ENCODE measurements at places on chromosomes 6 and 20.

GRCh38 chr20:36792422-36792821 is 18.9 kb upstream of the DSN1 start:
- peak; percentile 38 for DNase-seq

- no peak for DNase-seq
Measured at GRCh38 chr6:16539086-16539931, 222.0 kb downstream of the ATXN1 start.

GRCh38 chr20:15328084-15328483 is 990.7 kb upstream of the FLRT3 start:
- no peak for DNase-seq

DNA sequence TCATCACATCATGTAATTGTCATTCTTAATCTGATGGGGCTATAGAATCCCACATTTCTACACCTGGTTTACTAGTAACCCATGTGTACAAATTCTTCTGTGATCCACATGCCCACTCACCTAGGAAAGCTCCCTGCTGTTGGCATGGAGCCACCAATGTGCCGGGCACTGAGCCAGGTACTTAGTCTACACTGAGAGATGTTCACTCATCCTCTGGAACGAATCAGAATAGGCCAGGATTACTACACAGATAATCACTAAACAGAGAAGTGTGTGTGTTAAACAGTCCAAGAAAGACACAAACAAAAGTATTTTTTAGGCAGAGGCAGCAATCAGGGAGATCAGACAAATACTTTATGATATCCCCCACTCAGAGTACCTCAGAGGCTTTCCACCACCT is 193.2 kb upstream of the VGLL2 start:
- no peak for DNase-seq

- no peak for DNase-seq
Measured at GRCh38 chr20:46483879-46484278, 29.5 kb downstream of the ZNF334 start.
